ENCODE measurements at places on chromosomes 5 and 9.

DNA sequence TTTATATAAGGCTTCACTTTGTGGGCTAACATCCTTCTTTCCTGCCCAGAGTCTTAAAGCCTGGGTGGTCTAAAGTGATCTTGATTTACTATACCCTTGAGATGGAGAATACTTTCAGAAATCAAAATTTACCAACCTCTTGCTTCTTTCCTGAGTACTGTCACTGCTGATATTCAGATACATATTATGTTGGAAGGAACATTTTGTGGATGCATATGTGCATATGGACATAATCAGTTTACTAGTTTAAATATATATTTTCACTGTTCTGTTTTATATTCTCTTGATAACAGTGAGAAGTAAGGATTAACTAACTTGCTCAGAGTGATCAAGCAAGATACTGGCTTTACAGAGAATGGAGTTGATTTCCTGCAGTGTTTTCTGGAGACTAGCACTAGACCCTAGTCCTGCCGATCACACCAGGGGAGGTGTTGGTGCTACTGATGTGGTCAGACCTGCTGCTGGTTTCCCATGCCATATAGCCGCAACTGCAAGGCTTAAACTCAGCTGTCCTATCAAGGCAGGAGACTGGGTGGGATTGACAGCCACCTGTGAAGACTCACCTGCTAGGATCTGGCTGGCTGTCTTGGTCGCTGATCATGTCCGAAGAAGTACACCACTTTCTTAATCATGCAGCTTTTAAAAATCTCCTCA lies 57.6 kb downstream of the SLF1 start:
- DNase-seq = no peak

- no peak for DNase-seq
These were observed 67.2 kb downstream of the MRPL36 start for GRCh38 chr5:1732238-1732941.

DNA sequence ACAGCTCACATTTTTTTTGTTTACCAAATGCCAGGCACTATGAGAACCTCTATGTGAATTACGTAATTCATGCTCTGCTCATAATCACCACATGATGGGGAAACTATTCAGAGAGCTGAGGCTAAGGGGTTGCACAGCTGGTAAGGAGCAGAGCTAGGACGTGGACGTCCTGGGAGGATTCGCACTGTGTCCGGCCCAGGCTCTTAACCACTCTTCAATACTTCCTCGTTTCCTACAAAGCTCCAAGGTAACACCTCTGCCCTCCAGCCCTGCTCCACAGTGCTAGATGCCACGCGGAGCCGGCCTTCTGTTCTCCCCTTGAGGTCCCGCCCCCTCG lies 8.7 kb downstream of the PHF19 start:
- no peak for DNase-seq

- DNase-seq = no peak
These were observed 44.1 kb downstream of the CCL28 start for GRCh38 chr5:43367909-43368669.

DNA sequence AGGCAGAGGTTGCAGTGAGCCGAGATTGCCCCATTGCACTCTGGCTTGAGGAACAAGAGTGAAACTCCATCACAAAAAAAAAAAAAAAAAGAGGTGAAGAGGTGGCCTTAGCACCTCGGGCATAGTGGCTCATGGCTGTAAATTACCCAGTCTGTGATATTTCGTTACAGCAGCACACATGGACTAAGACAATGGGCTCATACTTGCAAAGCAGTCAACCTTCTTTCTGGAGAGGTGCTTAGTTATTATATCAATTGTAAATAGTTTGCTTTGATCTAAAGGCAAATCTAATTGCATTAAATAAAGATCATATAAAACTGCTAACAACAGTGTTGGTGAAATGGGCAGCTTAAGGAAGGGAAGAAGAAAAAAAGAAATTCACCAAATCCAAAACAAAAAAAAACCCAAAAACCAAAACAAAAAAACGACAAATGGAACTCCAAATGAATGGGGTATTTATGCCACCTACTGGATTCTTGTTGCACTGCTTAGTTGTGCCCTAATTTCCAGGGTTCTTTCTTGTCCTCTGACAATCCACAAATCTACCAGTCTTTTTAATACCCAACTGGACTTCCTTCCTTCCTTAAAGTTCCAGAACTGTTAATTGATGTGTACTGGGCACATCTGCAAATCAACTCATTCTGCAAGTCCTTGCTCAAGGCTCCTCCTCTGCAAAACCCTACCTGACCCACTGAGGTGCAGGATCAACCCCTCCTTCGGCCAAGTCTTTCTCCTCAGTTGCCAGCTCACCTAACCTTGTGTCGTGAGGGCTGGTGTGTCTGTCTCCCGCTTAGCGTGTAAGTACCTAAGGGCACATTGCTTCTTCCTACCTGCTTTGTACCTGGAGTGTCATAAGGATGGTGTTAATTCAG lies 35.0 kb upstream of the DMRT1 start:
- DNase-seq = peak; percentile 54

DNA sequence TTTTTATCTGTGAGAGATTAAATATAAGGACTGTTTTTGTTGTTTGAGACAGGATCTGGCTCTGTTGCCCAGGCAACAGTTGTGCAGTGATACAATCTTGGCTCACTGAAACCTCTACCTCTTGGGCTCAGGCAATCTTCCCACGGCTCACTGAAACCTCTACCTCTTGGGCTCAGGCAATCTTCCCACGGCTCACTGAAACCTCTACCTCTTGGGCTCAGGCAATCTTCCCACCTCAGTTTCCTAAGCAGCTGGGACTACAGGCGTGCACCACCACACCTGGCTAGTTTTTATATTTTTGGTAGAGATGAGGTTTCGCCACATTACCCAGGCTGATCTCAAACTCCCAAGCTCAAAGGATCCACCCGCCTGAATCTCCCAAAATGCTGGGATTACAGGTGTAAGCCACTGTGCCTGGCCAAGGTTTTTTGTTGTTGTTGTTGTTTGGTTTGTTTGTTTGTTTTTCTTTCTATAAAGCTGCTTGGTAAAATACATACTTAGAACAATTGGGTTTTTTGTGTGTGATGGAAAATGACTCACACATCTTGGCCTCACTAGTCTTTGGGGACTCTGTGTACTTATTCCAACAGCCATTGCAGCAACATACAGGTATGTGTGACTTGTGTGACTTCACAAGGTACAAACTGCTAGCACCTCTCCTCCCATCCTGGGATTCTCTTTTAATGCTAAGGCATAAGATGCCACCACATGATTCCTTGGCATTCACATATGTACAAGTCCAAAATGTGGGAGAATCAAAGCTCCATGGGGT lies 36.5 kb upstream of the RASA1 start:
- peak; percentile 35 for DNase-seq

DNA sequence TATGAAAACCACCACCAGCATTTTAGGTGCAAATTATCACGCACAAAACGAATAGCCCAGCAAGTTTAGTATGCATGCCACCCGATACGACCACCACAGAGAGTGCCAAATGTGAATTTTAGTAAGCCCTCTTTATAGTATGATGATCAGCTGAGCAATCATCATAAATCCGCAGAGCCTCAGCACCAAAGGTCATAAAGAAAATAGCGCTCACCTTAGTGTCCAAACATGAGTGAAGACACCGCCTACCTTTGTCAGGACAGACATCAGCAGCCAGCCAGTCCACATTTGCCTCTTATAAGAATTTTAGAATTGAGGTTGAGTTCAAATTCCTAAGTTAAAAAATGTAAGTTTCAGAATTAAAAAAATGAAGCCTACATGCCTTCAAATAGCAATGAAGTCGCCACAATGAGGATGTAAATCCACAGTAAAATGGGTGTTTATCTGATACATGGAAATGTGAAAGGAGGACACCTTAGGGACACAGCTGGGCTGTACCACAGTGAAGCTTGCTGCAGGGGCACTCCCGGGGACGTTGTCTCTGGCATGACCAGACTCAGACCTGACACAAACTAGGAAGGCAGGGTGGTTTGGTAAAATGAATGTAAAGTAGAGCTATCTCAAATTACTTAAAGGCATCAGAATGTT lies 149.0 kb downstream of the AUH start:
- no peak for DNase-seq

DNA sequence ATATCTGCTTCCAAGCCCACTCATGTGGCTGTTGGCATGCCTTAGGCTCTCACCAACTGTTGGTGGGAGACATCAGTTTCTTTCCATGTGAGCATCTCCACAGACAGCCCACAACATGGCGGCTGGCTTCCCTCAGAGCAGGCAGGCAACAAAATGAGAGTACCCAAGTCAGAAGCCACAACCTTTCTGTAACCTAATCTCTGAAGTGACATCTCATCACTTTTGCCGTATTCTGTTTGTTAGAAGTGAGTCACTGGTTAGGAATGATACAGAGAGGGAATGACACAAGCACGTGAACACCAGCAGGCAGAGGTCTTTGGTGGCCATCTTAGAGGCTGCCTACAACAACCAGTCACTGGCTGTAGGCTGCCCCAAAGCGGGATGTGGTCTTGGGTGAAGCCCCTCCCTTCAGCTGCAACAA lies 88.6 kb upstream of the RASGRF2 start:
- peak; percentile 72 for DNase-seq

DNA sequence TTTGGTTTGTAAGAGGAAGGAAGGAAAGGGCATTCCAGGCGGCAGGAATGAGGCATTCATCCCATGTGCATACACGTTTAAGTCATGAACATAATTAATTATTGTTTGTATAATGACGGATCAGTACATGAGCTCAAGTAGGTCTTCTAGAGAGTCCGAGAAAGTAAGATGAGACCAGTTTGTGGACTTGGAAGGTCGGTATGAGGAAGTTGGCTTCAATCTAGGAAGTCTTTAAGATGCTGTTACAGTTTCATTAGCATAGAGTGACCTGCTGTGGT lies 2.1 kb downstream of the GTF3C4 start:
- DNase-seq = peak; percentile 80

DNA sequence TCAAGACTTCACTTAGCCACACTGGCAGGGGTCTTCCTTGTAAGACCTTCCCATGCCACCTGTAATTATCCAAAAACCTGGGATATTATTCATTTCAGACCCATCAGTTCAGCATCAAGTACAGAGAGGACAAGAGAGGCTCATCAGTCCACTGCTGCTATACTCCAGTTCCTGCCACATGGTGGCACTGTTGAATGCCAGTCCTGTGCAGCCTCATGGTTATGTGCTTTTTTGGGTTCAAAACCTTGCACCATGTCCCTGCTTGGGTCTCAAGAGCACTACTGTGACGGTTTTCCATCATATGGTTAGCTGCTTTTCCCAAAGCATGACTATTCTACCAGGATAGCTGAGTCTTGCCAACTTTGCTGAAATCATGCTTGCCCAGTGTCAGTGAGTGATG lies 8.5 kb downstream of the PTGS1 start:
- no peak for DNase-seq

- peak; percentile 11 for DNase-seq
These were observed 48.6 kb upstream of the PTPRD start for GRCh38 chr9:10661376-10661775.

DNA sequence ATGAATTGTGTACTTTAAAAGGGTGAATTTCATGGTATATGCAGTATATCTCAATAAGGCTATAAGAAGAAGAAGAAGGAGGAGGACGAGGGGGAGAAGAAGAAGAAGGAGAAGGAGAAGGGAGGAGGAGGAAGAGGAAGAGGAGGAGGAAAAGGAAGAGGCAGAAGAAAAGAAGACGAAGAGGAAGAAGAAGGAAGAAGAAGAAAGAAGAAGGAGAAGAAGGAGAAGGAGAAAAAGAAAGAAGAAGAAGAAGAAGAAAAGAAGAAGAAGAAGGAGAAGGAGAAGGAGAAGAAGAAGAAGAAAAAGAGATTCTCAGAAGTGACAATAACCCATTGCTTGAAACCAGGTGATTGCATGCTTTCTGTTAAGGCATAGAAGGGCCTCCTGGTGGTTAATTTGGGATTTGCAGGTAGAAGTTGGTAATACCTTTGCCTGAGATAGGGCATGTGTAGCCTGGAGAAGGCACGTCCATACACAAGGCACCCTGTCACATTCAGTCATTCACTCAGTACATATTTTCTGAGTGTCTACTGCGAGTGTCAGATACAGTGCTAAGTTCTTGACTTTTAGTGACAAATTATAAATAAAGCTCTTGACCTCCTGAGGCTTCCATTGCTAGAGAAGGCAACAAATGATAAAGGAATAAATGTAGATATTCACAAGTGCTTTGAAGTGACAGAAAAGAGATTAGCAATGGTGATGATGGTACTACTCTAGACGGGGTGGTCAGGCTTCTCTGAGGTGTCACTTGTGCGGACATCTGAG lies 231.3 kb downstream of the NPR3 start:
- DNase-seq = peak; percentile 84

- no peak for DNase-seq
These were observed at the start of gene PCDHGB3 for GRCh38 chr5:141369994-141370848. TSS of gene PCDHGB3 (plus strand) at chr5:141370242. CDS start at chr5:141370395, 153 bp downstream.

GRCh38 chr5:20087299-20087698 lies 99.3 kb upstream of the CDH18 start:
- DNase-seq = no peak

DNA sequence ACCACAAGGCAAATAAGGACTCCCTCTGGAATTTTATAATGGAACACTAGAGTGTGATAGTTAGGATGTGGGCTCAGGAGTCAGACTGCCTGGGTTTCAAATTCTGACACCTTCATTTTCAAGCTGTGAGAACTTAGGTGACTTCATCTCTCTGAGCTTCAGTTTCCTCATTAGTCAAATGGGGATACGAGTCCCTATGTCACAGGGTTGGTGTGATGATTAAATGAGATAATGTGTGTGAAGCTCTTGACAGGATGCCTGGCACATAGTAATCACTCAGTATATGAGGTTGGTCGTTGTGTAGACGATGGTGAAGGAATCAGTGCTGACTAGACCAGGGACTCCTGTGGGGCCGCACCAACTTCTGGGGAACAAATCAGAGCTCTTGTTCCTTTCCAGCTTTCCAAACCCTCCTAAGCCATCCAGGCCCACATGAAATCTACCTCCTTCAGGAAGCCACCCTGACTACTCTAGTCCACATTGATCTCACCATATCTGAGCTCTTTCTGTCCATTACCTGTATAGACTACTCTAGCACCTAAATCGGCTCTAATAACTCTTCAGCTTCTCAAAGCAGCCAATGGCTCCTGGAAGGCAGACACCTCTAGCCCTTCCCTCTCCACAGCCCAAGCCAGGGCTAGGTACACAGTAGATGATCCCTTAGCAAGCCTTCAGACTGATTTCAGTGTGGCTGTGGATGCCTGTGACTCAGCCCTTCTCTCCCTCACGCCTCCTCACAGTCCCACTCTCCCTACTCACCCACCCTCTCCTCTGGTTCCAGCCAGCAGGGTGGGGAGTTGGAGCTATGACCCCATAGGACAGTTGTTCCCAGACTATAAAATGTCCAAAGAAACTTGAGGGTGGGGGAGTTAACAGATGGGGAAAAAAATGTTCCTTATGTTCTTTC lies 2.5 kb upstream of the TCF7 start:
- DNase-seq = no peak

DNA sequence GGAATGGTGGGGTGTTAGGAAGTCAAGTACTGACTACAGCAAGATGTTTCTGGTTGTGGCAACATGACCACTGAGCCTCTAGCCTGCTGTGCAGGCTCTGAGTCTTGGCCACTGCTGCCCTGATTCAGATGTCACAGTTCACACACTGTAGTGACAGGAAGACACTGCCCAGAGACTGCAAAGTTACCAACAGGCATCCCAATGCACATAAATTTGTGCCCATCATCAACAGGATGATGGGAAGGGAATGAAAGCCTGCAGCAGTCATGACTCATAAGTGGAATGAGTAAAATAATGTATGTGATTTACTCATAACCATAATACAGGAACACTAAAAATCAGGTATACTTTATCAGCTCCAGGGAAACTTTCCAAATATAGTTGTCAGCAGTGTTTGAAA lies 251.6 kb upstream of the HAPLN1 start:
- peak; percentile 75 for DNase-seq

GRCh38 chr5:128084228-128085167 lies 932 bp downstream of the SLC12A2 start:
- peak; percentile 44 for DNase-seq

- no peak for DNase-seq
These were observed 12.1 kb downstream of the C9orf50 start for GRCh38 chr9:129608561-129609481.

- peak; percentile 95 for DNase-seq
These were observed 6.3 kb upstream of the MXD3 start for GRCh38 chr5:177317959-177318377.
